ENCODE measurements at places on chromosomes 7 and 10.

DNA sequence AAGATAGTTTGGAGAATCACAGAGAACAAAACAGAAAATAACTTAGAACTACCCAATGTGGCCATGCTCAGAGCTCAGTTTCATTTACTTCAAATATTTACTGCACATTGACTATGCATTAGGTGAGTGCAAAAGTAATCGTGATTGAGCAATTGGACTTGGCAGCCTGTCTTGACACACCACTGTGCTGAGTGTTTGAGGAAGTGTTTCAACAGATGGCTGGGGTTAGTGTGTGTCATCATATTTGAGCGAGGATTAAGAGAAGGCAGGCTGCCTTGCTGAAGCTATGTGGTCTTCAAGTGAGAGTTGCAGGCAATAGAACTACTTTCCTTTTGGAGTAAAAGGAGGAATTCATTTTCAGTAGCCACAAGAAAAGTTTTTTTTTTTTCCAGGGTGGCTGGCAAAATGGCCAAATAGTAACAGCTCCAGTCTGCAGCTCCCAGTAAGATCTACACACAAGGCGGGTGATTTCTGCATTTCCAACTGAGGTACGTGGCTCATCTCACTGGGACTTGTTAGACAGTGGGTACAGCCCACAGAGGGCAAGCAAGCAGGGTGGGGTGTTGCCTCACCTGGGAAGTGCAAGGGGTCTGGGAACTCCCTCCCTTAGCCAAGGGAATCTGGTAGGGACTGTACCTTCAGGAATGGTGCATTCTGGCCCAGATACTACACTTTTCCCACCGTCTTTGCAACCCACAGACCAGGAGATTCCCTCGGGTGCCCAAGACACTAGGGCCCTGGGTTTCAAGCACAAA, 37.6 kb downstream of the AKR1C4 start:
- peak; percentile 98 for DNase-seq

- DNase-seq = peak; percentile 90
Measured at GRCh38 chr10:11776080-11776479, 33.9 kb downstream of the ECHDC3 start.

GRCh38 chr7:68914006-68914405, 684.3 kb upstream of the AUTS2 start:
- no peak for DNase-seq

GRCh38 chr10:92113911-92114600, 176.8 kb downstream of the CPEB3 start:
- no peak for DNase-seq

GRCh38 chr7:90180011-90180585, 25.8 kb downstream of the STEAP1 start:
- DNase-seq = peak; percentile 71

GRCh38 chr10:51879238-51879637, 179.8 kb upstream of the CSTF2T start:
- peak; percentile 99 for DNase-seq

GRCh38 chr7:44368885-44369284, 43.5 kb upstream of the CAMK2B start:
- no peak for DNase-seq

- no peak for DNase-seq
Measured at GRCh38 chr10:43399320-43400310, 9.4 kb downstream of the HNRNPF start.

DNA sequence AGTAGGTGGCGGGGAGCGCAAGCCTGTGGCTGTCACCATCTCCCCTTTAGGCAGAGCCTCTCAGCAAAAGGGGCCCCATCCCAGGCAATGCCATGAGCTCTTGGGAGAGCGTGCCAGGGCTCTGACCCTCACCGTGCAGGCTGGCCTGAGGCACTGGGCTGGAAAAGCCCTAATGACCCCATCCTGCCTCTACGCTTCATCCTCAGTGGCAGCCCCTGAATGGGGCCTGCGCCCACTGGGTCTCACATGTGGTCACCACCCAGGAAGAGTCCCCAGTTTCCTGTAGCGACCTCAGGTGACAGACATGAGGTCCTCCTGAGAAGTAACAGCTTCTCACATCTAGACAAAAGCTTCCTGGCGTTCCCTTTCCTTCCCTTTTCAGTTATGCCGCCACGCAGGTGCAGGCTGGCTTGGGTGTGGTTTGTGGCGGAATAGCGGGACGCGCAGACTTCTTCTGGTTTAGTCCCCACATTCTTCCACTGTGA, 59.2 kb downstream of the CLEC2L start:
- no peak for DNase-seq

DNA sequence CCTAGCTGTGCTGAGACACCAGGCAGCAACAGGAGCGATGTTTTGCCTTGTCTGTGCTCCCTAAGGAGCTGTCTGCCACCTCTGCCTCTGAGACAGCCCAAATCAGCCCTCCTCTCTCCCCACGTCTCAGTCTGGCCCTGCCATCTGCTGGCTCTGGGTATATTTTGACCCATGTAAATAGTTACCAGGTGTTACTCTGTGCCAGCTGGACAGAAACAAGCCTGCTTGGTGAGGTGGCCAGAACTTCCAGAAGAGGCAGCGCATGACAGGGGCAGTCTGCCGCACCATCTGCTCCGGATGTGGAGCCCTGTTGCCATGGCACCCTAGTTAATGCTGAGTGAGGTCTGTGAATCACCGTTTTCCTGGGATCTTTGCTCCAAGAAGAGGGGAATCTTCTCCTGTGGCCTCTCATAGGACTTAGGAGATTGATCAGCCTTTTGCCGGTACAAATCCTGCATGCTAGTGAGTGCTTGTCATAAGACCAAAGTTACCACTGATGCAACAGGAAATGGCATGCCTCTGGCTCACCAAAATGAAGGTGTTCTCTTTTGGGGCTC, 31.8 kb downstream of the GSTO2 start:
- peak; percentile 89 for DNase-seq

Measured in epithelial cell of esophagus (primary cell).